ENCODE measurements at places on chromosomes 11 and 22.

DNA sequence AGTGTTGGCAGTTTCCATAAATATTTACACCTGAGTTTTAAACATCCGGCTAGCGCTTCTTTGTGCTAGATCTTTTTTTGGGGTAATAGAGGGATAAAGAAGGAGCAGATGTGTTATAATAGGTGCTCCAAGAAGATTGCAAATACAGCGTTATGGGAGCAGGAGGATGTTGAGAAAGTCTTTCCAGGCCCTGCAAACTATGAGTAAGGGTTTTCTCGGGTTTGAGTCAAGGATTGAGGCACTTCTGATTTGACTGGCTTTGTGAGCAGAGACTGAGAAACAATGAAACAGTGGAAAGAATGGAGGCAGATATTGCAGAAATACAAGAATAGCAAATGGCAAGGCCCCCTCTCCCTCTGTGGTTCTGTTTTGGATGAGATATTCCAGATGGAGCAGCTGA, 155.0 kb upstream of the TIMP3 start:
- no peak for DNase-seq

DNA sequence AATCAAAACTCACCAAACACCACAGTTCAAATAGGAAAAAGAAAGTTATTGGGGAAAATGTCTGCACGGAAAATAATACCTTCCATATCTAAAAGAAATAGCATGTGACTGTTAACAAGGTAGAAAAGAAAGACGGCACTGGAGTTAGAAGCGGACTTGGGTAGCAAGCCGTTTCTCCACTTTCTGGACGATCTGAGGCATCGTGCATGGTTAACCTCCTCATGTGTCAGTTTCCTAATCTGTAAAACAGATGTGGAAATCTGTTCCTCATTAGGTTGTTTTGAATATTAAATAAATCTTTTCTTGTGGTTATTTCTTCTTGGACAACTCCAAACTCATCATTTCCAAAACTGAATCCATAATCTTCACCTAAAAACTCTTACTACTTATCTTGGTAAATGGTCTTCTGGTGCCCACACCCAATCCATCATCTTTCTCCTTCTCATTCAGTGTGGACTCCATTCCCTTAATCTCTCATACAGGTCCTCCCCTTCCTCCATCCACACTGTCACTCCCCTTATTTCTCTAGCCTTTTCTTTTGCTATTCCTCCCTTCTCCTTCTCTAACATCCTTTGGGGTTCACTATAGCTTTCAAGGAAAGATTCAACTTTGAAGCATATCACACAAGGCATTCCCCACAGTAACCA, 53.5 kb downstream of the VSIG10L2 start:
- no peak for DNase-seq

- DNase-seq, result no peak
Observed at GRCh38 chr11:62664405-62665074, 470 bp downstream of the C11orf98 start.

DNA sequence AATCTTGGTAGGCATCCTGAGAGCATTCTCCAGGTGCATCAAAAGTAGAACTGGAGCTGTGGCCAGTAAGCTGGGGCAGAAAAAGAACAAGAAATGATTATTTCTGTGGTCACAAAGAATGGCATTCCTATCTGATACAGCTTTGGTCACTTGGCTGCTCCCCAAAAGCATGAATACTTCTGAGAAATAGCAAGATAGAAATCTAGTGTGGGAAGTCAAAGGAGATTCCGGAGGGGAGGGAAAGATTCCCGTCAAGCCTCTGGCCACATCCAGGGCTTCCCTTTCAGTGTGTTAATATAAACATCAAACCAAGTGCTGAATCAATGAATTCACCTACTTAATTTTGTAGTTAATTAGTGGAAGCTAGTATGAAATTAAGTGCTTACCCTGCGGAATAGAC, 1185.4 kb downstream of the LRRC4C start:
- no peak for DNase-seq

DNA sequence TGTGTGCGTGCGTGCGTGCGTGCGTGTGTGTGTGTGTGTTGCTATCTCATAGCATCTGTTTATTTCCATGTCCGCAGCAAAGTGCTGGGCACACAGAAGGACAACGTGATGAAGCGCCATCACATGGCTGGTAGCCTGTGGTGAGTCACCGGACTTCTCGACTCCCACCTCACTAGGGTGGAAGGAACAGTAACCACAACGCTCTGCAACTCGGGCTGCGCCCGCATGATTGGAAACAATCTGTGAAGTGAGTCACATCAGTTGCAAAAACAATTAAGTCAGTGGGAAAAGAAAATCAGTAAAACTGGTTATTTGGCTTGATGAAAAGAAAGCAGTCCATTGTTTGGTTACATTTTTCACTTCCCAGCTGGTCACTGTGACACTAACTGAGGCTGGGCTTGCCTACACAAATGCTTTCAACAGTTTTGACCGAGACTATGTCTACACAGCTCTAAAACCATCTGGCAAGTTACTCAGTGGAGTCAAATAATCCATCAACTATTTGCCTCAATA, 437.3 kb upstream of the CADM1 start:
- peak; percentile 4 for DNase-seq

DNA sequence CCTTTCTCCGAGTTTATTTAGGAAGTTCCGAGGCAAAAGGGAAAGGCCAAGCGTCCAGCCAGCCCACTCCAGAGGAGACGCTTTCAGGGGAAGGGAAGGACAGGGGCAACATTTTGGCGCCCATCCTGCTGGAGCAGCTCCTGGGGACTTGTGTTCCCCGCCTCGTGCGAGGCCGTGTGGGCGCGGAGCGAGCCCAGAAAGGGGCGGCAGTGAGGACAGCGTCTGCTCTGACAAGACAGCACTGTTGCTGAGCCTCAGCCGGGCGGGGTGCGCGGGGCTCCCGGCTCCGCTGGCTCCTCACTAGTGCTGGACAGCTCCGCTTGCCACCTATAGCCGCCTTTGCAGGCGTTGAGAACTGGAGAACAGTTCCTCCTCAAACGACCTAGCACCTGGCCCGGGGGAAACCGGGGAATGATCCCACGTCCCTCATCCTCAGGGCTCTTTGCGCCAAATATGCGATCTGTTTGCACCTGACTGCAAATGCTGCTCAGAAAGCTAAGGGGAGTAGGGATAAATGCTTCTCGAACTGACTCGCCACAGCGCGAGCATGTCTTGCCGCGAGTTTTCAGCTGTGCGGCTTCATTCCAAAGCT, 722 bp upstream of the GUCY1A2 start:
- DNase-seq, result no peak

DNA sequence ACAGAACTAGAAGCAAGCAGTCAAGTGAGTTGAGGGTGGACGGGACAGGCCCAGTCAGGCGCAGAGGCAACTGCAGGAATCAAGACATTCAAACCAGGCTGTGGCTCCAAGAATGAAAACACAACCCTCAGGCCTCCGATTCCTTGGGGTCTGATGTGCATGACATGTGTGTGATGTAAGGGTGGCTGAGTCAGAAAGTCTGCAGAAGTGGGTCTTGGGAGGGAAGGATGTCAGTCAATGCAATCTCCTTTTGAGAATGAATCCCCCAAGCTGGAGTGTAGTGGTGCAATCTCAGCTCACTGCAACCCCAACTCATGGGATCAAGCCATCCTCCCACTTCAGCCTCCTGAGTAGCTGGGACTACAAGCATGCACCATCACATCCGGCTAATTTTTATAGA, 15.9 kb upstream of the PDE2A start:
- DNase-seq, result no peak

DNA sequence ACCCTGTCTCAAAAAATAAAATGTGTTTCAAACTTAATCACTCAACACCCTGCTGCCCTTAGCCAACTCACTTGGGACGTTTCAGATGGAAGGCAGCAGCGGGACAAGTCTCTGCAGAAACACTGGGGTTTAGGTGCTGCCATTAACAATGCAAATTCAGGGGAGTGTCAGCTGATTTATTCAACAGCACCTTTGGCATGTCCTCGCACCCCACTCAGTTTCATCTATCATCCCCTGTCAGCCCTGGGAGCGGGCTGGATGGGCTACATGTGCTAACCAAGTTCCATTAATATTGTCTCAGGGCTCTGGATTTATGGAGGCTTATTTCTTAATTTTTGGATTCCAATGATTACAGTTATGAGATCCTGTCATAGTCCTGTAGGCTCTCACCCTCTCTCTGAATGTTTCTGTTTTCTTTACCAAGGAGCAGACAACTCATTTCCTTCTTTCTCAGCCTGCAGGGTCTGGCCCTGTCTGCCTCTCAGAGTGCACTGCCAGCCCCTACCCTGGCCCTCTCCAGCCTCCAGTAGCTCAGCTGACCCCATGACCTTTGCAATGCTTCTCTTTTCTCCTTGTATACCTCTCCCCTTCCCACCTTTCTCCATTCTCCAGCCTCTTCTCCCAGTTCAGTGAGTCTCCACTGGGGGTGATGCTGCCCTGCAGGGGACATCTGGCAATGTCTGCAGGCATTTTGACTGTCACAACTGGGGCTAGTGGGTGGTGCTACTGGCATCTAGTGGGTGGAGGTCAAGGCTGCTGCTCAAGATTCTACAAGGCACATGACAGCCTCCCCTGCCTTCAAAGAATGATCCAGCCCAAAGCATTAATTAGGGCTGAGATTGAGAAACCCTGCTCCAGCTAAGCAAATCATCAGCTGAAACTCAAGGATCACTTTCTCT, 79.0 kb downstream of the APIP start:
- DNase-seq, result no peak

DNA sequence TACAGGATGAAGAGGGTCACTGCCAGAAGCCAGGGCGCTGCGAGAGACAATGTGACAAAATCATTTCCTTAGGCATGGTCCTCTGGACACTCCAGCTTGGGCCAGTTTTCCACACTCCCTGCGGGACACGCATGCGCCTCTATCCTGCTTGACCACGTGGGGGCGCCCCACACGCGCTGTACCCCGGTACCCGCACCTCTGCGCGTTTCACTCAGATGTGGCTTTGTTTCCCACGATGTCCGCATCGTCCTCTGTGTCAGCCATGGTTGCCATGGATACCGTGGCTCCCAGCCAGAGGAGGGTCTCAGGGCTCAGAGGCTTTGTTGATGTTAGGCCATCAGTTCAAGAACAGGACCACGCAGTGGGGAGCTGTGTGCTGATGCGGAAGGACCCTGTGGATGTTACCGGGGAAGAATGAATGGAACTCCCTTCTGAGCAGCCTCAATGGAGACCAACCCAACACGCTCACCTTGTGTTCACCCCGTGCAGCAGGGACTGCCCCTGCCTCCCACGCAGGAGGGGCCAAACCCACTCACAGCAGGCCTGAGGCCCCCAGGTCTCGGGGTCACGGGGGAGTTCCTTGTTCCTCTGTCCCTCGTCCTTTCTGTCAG, 101.1 kb upstream of the SLC22A12 start:
- peak; percentile 55 for DNase-seq

DNA sequence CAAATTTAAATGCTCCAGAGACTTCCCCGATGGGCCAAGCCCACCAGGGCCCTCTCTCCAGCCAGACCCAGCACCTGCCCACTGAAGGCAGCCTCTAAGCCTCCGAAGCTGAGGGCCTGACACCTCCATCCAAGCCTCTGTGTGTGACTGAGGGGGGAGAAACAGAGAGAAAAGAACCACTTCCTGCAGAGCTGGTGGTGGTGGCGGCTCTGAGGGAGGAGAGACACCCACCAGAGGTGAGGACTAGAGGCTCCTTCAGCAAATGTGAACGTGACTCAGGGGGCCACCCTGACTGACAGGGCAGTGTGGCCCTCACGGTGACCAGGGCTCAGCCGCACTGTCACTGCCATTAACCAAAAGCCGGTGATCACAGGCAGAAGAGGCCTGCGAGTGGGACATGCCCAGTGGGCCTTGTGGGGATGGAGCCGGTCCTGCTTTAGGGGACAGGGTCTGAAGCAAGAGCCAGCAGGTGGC, 31.0 kb upstream of the CD5 start:
- DNase-seq, result no peak

- DNase-seq, result peak; percentile 64
Observed at GRCh38 chr11:62539238-62539925, 7.2 kb downstream of the AHNAK start.

DNA sequence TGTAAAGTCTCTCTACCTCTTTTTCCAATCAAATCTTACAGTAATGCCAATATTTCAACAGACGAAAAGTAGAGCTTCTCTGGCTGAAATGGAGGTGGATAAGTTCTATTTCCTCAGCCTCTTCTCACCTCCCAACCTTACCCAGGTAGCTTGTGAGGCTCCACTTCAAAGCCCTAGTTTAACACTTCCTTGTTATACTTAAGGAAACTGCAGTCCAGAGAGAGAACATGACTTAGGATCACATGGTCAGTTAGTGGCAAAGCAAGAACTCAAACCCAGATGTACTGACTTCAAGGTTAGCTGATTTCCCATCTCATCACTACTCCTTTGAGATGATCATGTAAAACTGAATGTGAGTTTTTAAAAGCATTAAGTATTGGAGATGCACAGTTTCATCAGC, 32.5 kb downstream of the PAK1 start:
- DNase-seq, result no peak

DNA sequence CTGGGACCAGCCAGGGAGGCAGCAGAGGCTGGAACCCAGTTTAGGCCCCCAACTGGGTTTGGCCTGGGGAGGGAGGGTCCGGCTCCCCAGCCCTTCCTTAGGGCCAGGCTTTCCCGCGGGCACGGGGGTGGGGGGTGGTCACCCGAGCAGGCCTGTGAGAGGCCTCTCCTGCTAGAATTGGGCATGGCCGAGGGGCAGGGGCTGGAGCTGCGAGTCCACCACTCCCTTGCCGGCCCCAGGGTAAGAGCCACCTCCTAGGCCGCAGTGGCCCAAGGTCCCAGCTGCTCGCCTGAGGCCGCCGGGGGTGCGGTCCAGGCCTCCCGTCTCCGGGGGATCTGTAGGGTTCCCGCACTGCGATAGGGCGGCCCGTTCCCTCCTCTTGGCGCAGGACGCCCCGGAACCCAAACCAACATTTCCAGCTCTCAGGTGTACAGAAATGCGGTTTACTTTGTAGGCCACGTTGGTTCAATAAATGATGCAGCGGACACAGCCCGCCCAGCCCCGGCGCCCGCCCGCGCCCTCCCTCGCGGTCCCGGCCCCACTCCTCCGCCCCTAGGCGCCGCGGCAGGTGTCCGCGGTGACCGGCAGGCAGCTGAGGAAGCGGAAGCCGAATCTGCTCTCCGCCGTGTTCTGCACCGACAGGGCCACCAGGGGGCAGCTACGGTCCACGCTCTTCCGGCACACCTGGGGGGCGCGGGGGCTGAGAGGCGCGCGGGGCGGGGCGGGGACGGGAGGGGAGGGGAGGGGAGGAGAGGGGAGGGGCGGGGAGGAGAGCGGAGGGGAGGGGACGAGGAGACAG, 5.9 kb downstream of the LMNTD2 start:
- peak; percentile 68 for DNase-seq

GRCh38 chr11:72783144-72783905, 10.5 kb downstream of the STARD10 start:
- no peak for DNase-seq

- DNase-seq, result no peak
Observed at GRCh38 chr11:75966537-75967287, 151.7 kb downstream of the UVRAG start.

DNA sequence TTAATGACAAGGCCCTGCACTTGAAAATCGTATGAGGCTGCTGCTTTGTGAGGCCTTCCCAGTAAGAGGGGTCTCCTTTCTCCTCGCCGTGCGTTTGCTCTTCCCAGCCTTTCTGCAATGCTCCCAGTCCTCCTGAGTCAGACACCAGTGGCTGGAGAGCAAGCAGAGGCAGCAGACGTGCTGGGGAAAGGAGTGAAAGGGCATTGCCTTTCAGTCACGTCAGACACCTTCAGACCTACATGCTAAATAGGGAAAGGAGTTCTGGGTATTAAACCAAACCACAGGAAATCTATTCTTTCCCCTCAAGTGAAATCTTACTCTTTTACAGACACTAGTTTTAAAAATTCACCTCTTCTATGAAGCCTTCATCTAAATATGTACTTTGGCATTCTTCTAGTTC, 274.8 kb downstream of the NTM start:
- no peak for DNase-seq
